Activated CD4-positive, alpha-beta T cell treated with anti-CD3 and anti-CD28 coated beads for 36 hours (primary cell): ENCODE measurements at places on chromosomes 13 and 19.

- DNase-seq: no peak
Observed at GRCh38 chr19:18733196-18733647, 49.7 kb downstream of the CRTC1 start.

DNA sequence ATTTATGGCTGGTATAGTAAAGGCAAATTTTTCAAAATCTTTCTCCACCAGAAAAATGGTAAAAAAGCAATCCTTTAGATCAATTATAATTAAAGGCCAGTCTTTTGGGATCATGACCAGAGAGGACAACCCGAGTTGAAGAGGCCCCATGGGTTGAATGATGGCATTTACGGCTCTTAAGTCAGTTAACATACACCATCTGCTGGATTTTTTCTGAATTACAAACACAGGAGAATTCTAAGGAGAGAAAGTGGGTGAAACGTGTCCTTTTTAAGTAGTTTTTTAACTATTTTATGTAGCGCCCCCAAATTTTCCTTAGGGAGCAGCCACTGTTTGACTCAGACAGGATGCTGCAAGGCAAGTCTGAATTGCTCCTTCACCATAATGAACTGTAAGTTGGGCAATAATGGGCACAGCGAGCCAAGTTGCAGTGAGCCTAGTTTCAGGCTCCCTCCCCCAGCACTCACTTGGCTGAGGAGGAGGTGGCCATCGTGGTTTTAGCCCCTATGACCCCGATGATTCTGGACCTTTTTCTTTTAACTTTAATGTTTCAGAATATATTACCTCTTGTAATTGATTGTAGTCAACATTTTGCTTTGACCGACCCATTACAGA, 13.6 kb upstream of the ZNF611 start:
- no peak for DNase-seq

DNA sequence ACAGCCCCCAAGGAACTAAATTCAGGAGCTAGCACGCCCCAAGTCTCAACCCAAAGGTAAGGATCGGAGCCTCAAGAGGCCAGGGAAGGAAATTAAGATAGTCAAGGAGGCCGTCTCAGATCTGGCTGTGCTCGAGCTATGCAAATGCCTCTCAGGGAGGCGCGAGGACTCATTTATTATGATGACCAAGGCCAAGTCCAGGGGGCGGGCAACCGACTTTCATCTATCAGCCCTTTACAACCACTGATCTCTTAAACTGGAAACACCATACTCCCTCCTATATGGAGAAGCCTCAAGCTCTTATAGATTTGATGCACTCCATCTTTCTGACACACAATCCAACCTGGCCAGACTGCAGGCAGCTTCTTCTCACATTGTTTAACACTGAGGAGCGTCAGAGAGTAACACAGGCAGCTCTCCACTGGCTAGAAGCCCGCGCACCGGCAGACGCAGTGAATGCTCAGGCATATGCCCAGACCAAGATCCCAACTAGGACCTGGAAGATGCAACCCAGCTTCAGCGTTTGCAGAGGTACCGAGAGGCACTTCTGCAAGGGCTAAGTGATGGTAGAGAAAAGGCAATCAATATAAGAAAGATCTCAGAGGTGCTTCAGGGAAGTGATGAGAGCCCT, 9.6 kb upstream of the SLC15A1 start:
- DNase-seq: no peak

- no peak for DNase-seq
Observed at GRCh38 chr19:44869733-44870470, 21.2 kb upstream of the TOMM40 start.

DNA sequence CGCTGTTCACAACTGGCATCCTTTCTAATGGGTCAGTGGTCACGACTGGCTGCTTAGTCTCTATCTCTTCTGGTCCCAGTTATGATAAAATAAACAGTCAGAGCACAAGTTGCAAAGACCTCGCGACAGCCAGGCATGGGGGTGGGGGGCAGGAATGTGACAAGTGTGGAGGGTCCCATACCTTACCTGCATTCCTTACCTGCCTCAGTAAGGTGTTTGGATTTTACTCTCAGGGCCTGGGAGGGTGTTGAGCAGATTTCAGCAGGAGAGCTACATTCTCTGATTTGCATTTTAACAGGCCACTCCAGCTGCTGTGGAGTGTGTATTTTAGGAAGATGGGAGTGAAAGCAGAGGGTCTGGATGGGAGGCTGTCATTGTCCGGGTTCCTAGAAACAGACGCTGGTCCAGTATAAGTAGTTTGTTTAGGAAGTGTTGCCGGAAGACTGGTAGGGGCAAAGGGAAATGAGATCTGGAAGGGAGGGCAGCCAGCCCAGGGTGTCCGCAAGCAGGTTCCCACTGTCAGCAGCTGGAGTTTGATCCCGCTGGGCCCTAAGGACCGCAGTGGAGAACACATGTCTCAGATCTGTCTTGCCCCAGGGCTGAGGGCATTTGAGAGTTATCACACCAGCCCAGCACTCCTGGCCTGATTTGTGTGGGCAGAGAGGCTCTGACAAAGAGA, 920.0 kb downstream of the UQCRFS1 start:
- DNase-seq: no peak

GRCh38 chr13:18944501-18945068, 237.0 kb downstream of the TUBA3C start:
- no peak for DNase-seq

GRCh38 chr19:2722541-2723344, 1.6 kb upstream of the DIRAS1 start:
- no peak for DNase-seq

GRCh38 chr13:113825841-113826240, 38.0 kb downstream of the GAS6 start:
- DNase-seq: no peak
